ENCODE measurements at places on chromosomes 1 and 21. TPM values are rescaled to one million over a fixed set of nuclear protein-coding genes. Genes with fewer than 3 reads are reported as not detected.

DNA sequence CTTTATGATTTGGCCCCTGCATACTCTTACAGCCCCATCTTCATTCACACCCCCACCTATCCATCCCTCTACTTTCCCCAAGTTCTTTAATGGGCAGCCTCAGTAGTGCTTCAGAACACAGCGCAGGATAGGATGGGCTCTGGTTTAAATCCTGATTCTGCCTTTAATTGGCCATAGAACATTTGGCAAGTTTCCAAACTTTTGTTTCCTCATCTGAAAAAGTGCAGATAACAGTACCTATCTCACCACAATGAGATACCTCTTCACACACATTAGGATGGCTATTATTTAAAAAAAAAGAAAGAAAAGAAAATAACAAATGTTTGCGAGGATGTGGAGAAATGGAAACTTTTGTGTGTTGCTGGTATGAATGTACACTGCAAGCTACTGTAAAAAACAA lies 142.5 kb upstream of the VANGL1 start:
- H3K4me1 ChIP-seq = no peaks in the 10 kb centered on the region
- no peaks in the 10 kb centered on the region for H3K36me3 ChIP-seq
- DNase-seq = no peak
- no peak overlapping the region for H3K4me3 ChIP-seq

- peaks cover 12% of the 10 kb centered on the region for H3K4me1 ChIP-seq
- H3K27me3 ChIP-seq = no peaks in the 10 kb centered on the region
- no peak overlapping the region for H3K27ac ChIP-seq
- no peaks in the 10 kb centered on the region for H3K36me3 ChIP-seq
- H3K4me3 ChIP-seq = no peak overlapping the region
Observed at GRCh38 chr1:31571340-31572295, 4.7 kb upstream of the TINAGL1 start.

- H3K4me3 ChIP-seq = no peak overlapping the region
- H3K4me1 ChIP-seq = peaks cover 17% of the 10 kb centered on the region
- DNase-seq = no peak
Observed at GRCh38 chr1:8171751-8172464, 145.8 kb upstream of the ERRFI1 start.

DNA sequence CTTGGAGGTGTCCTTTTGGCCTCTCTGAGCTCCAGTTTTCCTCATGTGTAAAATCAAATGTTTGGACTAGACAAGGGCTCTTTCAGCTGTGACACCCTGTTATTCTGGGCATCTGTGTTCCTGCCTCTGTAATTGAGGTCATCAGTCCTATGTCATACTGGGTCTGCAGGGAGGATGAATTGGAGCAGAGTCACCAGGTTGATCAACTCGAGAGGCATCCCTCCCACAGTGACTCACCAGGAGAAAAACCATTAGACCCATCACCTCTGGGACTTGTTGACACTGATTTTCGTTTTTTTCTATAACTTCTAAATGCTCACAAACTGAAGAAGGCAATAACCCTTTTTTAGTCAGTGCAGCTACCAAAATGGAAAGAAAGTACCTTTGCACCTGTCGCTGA lies 82.2 kb downstream of the ST6GALNAC5 start:
- no peaks in the 10 kb centered on the region for H3K27me3 ChIP-seq
- no peaks in the 10 kb centered on the region for H3K4me1 ChIP-seq
- no peak overlapping the region for H3K4me3 ChIP-seq
- H3K36me3 ChIP-seq = no peaks in the 10 kb centered on the region
- DNase-seq = no peak

- DNase-seq = peak; percentile 48
- no peak overlapping the region for H3K27ac ChIP-seq
- no peaks in the 10 kb centered on the region for H3K27me3 ChIP-seq
- H3K4me3 ChIP-seq = no peak overlapping the region
- peaks cover 4% of the 10 kb centered on the region for H3K4me1 ChIP-seq
Observed at GRCh38 chr1:153929981-153930948, 7.5 kb upstream of the GATAD2B start.

SDC3 gene
- total RNA-seq = 22.4 TPM

INAVA gene
- total RNA-seq = 43.9 TPM

All from GM23338 (cell line).